ENCODE measurements at places on chromosomes 2 and 18.

DNA sequence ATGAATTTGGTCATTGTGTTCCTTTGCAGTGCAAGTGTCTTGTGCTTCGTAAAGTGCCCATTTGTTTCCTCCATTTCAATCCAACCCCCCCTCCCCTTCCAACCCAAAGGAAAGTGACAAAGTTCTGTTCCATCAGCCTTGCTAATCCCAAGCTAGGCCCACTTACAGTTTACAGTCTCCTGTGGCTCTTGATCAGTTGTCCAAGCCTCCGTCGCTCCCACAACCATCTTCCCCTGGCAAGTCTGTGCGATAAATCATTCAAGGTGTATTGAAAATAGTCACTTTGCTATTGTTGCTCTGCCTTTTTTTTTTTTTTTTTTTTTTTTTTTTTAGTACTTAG is 6.5 kb downstream of the POU3F3 start:
- DNase-seq = no peak

DNA sequence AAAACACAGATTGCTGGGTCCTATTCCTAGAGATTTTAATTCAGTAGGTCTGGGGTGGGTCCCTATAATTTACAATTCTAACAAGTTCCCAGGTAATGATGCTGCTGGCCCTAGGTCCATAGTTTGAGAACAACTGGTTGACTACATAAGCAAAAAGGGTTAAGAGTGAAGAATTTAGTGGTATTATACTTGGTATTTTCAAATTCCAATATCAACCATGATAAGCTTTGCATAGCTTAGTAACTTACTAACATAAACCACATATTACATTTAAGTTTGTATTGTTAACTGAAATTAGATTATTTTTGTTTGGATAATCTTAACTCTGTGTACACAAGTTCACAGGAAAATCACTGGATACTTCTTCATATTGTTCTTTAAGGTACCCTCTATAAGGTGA is 862.9 kb upstream of the ACVR2A start:
- DNase-seq = no peak

DNA sequence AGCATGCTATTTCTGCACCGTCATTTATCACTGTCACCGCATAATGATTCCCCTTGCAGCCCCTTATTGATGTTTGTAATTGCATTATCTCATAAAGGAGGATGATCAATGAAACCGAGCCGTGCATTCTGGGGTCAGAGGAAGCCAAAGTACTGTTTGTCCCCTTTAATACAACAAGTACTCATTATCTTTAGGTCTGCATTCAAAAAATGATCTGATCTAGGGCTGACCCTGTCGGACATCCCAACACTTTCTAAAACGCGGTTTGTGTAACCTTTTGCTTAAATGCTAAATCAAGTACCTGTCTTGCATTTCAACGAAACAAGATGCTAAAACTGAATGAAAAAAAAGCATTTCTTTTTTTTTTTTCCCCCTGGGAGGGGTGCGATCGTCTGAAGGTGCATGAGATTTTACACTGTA is 143.8 kb downstream of the MEIS1 start:
- DNase-seq = no peak

GRCh38 chr2:117137371-117137770 is 677.1 kb upstream of the DDX18 start:
- DNase-seq = no peak

DNA sequence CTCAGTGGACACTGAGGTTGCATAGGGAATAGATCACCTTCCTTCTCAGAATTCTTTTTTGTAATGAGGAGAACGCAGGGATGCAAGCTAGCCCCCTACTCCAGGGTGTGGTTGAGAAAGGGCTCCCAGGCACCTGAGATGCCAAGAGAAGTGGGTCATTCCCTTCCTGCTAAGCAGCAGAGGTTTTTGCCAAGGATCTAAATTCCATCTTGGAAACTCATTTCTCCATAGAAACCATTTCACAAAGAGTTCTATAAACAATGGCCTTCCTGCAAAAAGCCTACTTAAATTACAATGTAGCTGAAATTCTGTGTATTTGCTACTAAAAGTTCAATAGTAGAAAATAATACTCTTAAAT is 3.7 kb upstream of the PPP3R1 start:
- no peak for DNase-seq

- no peak for DNase-seq
Measured at GRCh38 chr2:132550946-132551345, 119.1 kb downstream of the LYPD1 start.

GRCh38 chr2:133676392-133677130 is 108.3 kb upstream of the NCKAP5 start:
- no peak for DNase-seq

DNA sequence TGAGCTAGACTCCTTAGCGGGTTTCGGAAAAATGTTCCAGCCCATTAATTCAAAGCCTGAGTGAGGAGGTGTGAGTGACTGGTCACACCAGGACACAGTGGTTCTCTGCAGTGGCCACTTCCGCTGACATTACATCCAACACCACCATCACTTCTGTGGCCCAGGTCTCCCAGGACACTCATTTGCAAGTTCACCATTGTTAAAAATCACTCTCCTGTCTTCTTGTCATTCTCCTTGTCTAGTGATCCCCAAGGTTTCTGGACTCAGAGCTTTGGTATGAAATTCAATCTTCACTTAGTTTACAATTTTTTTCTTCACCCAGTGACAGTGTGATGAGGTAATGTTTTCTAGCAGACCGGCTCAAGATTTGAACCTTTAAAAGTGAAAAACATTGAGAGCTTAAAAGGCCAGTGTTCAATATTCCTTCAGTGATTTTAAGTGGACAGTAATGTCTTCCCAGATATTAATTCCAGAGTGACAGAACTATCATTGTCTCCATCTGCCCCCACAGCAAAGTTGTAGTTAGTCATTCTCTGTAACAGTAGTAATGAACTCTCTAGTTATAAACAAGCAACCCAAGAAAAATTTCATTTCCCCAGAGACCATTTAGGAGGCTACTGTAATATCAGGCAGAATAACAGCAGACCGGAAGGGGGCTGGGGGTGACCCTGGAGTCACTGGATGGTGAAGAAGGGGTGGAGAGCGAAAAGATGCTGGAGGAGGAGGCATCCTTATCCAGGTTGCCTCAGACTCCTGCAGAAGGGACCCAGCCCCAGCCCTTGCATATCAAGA is 164.9 kb downstream of the GFPT1 start:
- no peak for DNase-seq

GRCh38 chr2:94994063-94994913 is 31.2 kb upstream of the MAL start:
- no peak for DNase-seq

DNA sequence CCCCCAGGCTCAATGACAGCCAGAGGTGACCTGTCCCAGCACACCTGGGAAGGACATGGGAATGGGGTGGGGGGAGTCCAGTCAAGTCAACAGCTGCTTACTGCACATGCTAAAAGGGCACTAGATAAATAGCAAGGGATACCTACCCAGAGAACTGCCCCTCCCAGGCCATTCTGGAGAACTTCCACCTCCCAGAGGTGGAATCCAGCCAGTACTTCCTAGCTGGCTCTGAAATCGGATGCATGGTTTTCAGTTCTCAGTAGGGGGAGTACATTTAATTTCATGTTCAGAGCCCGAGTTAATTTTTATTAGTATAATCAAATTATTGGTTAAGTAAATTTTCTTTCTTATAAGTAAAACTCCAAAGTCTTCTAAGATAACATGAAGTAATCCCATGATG is 28.9 kb upstream of the ITGA6 start:
- DNase-seq = no peak

DNA sequence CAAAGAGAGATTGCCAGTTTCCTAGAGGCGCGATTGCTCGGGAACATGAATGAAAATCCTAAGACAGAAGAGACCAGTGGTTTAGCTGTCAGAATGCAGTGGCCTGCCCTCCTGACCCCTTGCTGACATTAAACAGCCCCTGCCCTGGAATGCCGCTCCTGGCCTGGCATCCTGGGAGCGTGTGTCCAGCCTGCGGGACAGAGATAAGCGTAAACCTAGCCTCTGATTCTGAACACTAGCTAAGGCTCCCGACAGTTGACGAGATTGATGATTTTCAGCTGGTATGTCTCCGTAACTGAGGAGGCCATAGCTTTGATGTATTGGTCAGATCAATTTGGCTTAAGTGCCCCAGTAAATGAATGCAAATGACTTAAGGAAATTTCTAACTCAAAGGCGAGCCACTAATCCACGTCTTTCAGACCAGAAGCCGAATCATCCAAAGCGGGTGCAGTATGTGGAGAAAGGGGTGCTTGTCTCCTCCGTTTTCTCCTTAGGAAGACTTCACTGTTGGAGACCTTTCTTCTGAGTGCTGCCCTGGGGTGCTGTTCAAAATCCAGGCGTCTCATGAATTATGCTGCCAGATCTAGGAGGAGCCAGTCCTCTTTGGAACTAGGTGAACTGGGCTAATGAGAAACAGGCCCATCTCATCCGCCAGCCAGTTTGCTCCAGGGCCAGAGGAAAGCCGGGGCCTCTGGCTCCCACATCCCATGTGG is 142.5 kb upstream of the L3MBTL4 start:
- DNase-seq = no peak

- peak; percentile 50 for DNase-seq
Measured at GRCh38 chr18:2971741-2972552, 41.0 kb downstream of the LPIN2 start.

DNA sequence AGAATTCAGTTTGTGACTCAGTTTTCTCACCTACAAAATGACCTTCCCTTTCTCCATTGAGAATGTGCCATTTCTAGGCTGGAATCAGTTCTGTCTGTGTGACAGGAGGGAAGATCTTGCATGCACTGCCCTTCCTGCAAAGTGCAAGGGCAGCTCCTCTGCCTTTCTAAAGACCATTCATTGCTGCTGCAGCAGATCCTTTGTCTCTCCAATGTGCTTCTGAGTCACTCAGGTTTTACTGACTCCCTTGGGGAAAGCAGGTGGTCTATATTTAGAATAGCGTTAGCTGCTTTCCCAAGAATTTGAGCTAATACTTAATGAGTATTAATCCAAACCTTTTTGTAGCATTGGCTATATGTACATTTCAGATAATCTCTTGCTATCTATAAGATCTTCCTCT is 62.5 kb downstream of the DAW1 start:
- no peak for DNase-seq

DNA sequence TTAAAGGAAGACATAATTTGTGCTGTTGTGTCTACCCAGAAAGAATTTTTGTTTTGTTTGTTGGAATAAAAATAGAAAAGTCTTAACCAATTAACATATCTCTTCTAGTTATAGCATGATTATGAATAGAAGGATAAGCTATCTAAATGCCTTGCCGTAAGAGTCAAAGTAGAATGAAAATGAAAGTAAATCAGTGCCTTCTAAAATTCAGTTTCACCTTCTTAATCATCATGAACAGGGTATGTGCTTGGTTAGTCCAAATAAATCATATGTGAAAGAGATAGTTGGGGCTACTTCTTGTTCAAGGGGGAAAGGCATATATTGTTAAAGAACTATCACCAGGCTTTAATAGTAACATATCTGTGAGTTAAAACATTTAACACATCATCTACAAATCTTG is 91.5 kb downstream of the GULP1 start:
- no peak for DNase-seq

DNA sequence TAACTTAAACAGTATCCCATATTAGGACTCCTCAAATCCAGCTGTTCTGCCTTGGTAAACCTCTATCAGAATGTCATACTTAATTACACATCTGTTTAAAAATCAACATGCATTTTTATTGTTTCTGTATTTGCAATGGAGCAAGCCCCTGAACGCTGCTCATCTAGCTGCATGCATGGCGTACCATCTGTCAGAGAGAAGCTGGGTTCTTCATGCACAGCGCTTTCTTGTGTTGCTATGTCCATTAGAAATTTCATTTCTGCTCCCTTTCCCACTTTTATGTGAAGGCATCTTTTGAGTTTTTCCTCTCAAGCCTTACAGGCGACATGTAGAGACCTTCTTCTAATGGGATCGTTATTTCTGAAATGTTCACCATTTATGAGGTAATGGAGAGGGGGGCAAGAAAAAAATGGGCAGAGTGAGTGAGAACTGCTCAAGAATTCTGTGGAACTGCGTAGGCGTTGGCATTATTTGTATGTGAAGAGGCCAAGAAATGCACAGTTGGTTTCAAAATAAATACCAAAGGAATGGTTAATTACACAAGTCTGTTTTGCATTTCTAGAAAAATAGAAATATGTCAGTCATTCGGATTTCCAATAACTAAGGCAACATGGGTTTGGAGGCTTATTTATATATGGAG is 31.6 kb downstream of the INSIG2 start:
- no peak for DNase-seq

- DNase-seq = no peak
Measured at GRCh38 chr2:61670591-61671501, 132.7 kb upstream of the XPO1 start.

- no peak for DNase-seq
Measured at GRCh38 chr2:11777886-11778415, 31.5 kb downstream of the LPIN1 start.

- no peak for DNase-seq
Measured at GRCh38 chr2:141260911-141261310, 869.9 kb downstream of the LRP1B start.

GRCh38 chr2:146867477-146867986 is 977.3 kb upstream of the ACVR2A start:
- no peak for DNase-seq

GRCh38 chr2:48110492-48110891 is 204.2 kb upstream of the FBXO11 start:
- DNase-seq = no peak

DNA sequence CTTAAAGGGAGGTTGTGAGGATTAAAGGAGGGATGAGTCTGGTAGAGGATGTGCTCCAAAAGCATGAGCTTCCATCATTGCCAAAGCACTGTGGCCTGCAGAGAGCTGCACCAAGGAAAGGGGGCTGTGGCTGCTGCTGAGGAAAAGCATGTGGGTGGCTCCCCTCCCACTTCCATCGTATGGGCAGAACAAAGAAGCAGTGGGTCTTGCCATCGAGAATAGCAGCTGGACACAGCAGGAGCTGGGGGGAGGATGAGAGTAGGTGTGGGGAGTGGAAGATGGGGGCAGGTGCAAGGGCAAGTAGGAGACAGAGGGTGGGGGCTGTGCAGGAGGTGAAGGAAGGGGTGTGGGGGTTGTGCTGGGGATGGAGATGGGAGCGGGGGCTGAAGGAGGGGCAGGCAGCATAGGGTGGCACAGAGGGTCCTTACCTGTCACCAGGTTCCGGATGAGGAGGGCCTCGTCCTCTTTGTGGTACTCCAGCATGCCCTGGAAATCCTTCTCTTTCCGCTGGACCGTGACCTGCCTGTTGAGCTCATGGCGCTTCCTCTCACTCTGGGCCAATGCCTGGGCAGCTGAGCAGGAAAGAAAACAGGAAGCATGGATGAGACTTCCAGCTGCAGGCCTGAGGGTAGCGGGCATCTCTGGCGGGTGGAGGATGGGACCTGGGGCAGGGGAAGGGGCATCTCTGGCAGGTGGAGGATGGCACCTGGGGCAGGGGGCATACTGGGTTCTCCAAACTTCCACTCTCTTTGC is 33.6 kb upstream of the ACAA2 start:
- no peak for DNase-seq

DNA sequence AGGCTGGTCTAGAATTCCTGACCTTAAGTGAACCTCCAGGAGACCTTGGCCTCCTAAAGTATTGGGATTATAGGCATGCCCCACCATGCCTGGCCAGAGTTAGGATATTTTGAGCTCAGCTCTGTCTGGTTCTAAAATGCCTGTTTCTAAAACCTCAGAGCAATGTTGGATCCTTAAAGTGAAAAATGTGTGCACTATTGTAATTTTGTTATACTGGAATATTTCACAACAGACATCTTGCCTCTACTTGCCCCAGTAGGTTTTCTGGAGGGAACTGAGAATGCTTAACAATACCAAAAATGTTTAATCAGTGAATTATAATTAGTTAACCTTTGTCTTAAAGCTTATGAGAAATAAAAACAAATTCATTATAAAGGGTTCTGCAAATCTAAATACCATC is 144.6 kb upstream of the CCDC195 start:
- no peak for DNase-seq

Measured in stimulated activated CD8-positive, alpha-beta memory T cell treated with anti-CD3 and anti-CD28 coated beads, Interleukin-2, amount 100 ng/mL, for 1 hour (primary cell).